ENCODE measurements at places on chromosomes 6 and 20.

DNA sequence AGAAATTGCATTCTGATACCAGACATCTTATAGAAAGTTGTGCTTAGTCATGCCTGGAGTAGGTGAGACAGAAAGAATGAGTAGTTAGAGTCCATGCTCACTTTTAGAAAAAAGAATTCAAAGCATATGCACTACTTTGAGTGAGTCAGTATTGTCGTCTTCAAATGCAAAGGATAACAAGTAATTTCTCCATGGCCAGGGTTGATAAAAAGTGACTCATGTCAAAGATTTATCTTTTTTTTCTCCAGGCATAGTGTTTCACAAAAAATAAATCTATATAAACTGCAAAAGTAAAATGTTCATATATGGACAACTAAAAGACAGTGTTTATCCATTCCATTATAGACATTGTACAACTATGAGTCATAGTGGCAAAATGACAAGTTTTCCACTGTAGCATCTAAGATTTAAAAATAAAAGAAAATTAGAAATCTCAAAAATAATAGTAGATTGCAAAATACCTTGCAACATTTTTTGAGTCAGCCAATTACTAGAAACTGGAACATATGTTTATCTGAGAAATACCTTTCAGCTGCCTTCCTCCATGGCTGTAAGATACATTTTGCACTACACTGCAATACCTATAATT, 329.6 kb downstream of the GRIK2 start:
- no peak for DNase-seq

GRCh38 chr20:25273046-25273445, 25.2 kb downstream of the PYGB start:
- DNase-seq: no peak

GRCh38 chr6:27890445-27891319, 21.5 kb downstream of the OR2B2 start:
- peak; percentile 1 for DNase-seq

- no peak for DNase-seq
Observed at GRCh38 chr20:32363492-32363891, 5.4 kb downstream of the ASXL1 start.

- DNase-seq: no peak
Observed at GRCh38 chr6:133301835-133302234, 60.7 kb downstream of the EYA4 start.

GRCh38 chr20:62929051-62929538, 2.8 kb upstream of the DIDO1 start:
- DNase-seq: no peak

GRCh38 chr6:146892283-146892612, 293.5 kb downstream of the ADGB start:
- no peak for DNase-seq

DNA sequence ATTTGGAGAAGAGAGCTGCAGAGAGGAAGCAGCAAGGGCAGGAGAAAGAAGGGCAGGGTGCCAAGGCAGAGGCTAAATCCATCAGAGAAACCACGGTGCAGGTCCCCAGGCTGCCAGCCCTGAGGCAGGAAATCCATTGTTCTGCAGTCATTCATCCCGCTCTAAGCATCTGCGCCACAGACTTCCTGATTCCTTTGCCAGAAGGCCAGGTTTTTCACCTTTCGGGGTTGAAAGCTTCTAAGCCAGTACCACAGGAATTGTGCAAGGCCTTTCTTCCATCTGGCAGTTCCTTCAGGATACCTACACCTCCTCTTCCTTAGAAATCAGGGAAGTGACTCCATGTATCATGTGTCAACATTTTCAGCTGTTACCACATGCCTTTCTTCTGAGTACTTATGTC, 45.6 kb downstream of the ADGRF5 start:
- no peak for DNase-seq

GRCh38 chr20:17835240-17835933, 133.2 kb downstream of the SNX5 start:
- no peak for DNase-seq

DNA sequence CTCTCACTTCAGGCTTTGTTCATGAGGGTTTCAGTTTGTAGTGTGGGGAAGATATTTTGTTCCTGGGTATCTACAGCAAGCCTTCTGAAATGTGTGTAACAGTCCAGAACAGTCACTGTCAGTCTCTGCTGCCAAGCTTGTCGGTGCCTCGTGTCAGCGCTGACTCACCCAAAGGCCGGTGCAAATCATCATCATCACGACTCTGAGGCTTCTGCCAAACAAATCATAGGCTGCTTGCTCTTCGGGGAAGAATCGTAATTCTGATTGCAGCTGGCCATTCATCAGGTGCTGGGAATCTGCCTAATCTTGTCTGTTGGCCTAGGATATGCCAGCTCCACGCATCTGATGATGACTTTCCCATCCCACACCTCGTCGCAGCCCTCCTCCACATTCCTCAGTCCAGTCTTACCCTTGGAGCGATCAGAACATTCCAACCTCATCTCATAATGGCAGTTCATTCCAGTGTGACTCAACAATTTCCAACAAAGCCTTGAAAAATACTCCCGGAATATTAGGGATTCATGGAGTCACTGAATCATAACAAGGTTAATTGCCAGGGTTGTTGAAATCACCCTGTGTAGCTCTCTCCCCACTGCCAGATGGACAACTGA, 40.9 kb downstream of the ALDH8A1 start:
- peak; percentile 70 for DNase-seq

Measured in NCI-H446 treated with DMSO at 0.1 percent for 48 hours (cell line).